ENCODE measurements at places on chromosomes 6 and 20. TPM values are rescaled to one million over a fixed set of nuclear protein-coding genes. Genes with fewer than 3 reads are reported as not detected.
A peak's percentile ranks its signal among the peaks of the same experiment; 100 is the strongest.

GRCh38 chr20:50821994-50822393, 27.1 kb downstream of the BCAS4 start:
- H3K4me3 ChIP-seq: no peak overlapping the region
- H3K27ac ChIP-seq: no peak overlapping the region
- no peaks in the 10 kb centered on the region for H3K36me3 ChIP-seq
- H3K27me3 ChIP-seq: no peaks in the 10 kb centered on the region
- no peak for DNase-seq

DNA sequence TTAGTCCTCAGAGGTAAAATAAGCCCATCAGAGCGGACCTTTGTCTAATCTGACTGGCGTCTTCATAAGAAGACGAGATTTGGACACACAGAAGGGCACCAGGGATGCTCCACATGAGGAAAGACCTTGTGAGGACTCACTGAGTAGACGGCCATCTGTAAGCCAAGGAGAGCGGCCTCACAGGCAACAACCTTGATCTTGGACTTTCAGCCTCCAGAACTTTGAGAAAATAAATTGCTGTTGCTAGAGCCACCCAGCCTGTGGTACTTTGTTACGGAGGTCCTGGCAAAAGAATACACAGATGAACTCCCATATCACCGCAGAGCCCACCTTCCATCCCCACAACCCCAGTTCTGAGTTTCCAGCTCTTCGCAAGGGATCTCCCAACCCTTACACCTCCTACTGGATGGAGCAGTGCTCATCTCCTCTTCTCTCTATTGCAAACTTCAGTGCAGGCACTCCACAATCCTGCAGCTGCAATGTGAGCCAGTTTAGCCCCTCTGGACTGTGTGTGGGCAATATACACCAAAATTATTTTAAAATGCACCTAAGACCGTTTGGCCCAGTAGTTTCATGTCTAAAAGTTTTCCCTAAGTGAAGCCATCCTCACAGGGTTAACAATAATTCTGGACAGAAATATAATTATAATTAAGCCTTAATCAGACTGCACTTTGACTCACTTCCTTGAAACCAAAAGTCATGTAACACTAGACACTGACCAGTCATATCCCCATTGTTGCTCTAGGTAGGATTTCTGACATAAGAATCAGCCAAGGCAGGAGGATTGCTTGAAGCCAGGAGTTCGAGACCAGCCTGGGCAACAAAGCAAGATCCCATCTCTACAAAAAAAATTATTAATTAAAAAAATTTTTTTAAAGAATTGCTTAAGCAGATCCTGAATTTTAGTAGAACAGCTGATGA, 8.8 kb upstream of the TRIM31 start:
- no peaks in the 10 kb centered on the region for H3K27me3 ChIP-seq
- no peaks in the 10 kb centered on the region for H3K4me1 ChIP-seq
- H3K4me3 ChIP-seq: no peak overlapping the region
- H3K36me3 ChIP-seq: no peaks in the 10 kb centered on the region
- DNase-seq: no peak

Gene RBPJL
- total RNA-seq: not detected

Gene STX11
- 6.5 TPM for total RNA-seq

GRCh38 chr6:5285526-5285925, 24.2 kb downstream of the FARS2 start:
- no peaks in the 10 kb centered on the region for H3K36me3 ChIP-seq
- H3K27me3 ChIP-seq: no peaks in the 10 kb centered on the region
- no peaks in the 10 kb centered on the region for H3K4me1 ChIP-seq
- H3K4me3 ChIP-seq: no peak overlapping the region
- no peak overlapping the region for H3K27ac ChIP-seq

GRCh38 chr6:44269178-44269920, 901 bp upstream of the TMEM151B start:
- H3K4me3 ChIP-seq: no peak overlapping the region
- H3K36me3 ChIP-seq: no peaks in the 10 kb centered on the region
- H3K27me3 ChIP-seq: no peaks in the 10 kb centered on the region
- no peak overlapping the region for H3K27ac ChIP-seq
- H3K4me1 ChIP-seq: no peaks in the 10 kb centered on the region

Gene POPDC3
- total RNA-seq: not detected

Gene RSPH4A
- total RNA-seq: 0.68 TPM

DNA sequence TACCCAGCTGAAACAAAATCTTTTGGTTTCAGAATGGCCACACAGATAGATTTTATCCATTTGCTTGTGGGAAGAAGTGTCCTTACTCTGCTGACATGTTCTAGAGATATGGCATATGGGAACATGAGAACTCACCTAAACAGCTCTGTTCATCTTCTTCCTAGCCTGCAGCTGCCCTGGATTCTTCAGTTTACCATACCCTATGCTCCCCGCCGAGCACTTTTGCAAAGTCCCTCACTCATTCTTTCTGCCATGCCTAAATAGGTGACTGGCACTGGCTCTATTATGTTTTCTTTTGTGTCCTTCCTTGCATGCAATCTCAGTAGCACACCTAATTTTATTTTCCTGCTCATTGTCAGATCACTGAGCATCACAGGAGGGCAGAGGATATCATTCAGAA, 293.7 kb upstream of the RSPO3 start:
- no peaks in the 10 kb centered on the region for H3K4me1 ChIP-seq
- no peaks in the 10 kb centered on the region for H3K36me3 ChIP-seq
- no peak overlapping the region for H3K4me3 ChIP-seq
- H3K27ac ChIP-seq: no peak overlapping the region
- DNase-seq: no peak

Gene PI3
- not detected for total RNA-seq

DNA sequence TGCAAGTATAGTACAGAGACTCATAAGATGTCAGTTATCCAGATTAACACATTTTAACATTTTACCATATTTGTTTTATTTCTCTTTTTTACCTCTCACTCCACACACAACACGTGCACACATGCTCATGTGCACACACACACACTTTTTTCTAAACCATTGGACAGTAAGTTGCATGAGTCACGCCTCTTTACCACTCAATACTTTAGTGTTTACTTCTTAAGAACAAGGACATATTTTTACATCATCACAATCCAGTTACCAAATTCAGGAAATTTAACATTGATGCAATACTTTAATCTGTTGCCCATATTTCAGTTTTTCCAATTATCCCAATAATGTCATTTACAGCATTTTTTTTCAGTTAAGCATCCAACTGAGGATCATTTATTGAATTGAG, 109.0 kb downstream of the RIN2 start:
- no peak for DNase-seq
- H3K4me1 ChIP-seq: no peaks in the 10 kb centered on the region
- H3K27me3 ChIP-seq: no peaks in the 10 kb centered on the region
- H3K27ac ChIP-seq: no peak overlapping the region
- H3K36me3 ChIP-seq: no peaks in the 10 kb centered on the region

GRCh38 chr6:152167641-152168603, 360.4 kb downstream of the ESR1 start:
- no peaks in the 10 kb centered on the region for H3K4me1 ChIP-seq
- H3K27me3 ChIP-seq: no peaks in the 10 kb centered on the region
- no peak overlapping the region for H3K4me3 ChIP-seq
- H3K36me3 ChIP-seq: peaks cover 4% of the 10 kb centered on the region

- H3K4me1 ChIP-seq: peaks cover 2% of the 10 kb centered on the region
- H3K36me3 ChIP-seq: no peaks in the 10 kb centered on the region
- no peak overlapping the region for H3K4me3 ChIP-seq
- H3K27ac ChIP-seq: no peak overlapping the region
These were observed 56.7 kb downstream of the NT5E start for GRCh38 chr6:85506441-85507093.

- H3K4me1 ChIP-seq: no peaks in the 10 kb centered on the region
- no peaks in the 10 kb centered on the region for H3K36me3 ChIP-seq
- no peak for DNase-seq
- no peaks in the 10 kb centered on the region for H3K27me3 ChIP-seq
These were observed 17.0 kb upstream of the KIF13A start for GRCh38 chr6:18004256-18004985.

Gene FRS3
- total RNA-seq: 3.7 TPM

Gene BPI
- total RNA-seq: 0.51 TPM

- H3K27me3 ChIP-seq: no peaks in the 10 kb centered on the region
- no peak overlapping the region for H3K4me3 ChIP-seq
- no peak overlapping the region for H3K27ac ChIP-seq
- peak; percentile 91 for DNase-seq
These were observed 2.9 kb downstream of the EEF1A2 start for GRCh38 chr20:63495741-63496595.

DNA sequence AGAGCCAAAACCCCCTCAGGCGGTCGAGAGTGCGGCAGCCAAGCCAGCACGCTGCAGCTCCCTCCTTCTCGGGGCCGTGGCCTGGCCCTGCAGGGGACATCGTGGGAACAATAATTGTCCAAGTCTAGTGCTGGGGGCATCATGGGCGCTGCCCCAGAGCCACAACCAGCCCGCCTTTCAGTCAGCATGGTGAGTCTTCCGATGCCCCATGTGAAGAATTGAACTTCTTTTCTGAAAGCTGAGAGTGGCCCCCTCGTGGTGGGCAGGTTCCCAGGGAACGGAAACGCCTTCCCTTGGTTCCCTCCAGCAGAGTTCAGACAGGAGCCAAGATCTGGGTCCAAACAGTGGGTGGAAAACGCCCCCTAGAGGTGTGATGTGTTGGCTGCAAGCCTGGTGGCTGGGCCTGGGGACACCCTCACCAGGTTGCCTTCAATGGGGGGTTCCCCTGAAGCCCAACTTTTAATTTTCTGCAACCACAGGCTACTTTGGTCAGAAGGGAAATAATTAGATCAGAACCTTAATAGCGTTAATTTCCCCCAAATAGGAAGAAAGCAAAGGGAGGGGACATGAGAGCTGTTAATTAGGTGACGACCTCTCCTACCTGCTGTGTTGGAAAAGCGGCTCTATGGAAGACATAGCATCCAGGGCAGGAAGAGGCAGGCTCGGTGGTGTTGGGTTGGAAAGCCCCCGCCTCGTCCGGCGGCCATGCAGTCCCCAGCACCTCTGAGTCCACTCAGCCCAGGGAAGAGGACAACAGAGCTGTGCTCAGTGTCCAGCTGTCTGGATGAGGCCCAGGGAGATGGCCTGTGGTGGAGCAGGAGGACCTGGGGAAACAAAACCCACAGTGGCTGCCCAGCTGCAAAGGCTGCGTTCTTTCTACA, 4.7 kb upstream of the MRGBP start:
- H3K27me3 ChIP-seq: no peaks in the 10 kb centered on the region
- DNase-seq: peak; percentile 82
- no peaks in the 10 kb centered on the region for H3K36me3 ChIP-seq
- H3K4me1 ChIP-seq: no peaks in the 10 kb centered on the region
- no peak overlapping the region for H3K27ac ChIP-seq

Gene SMLR1
- total RNA-seq: not detected

DNA sequence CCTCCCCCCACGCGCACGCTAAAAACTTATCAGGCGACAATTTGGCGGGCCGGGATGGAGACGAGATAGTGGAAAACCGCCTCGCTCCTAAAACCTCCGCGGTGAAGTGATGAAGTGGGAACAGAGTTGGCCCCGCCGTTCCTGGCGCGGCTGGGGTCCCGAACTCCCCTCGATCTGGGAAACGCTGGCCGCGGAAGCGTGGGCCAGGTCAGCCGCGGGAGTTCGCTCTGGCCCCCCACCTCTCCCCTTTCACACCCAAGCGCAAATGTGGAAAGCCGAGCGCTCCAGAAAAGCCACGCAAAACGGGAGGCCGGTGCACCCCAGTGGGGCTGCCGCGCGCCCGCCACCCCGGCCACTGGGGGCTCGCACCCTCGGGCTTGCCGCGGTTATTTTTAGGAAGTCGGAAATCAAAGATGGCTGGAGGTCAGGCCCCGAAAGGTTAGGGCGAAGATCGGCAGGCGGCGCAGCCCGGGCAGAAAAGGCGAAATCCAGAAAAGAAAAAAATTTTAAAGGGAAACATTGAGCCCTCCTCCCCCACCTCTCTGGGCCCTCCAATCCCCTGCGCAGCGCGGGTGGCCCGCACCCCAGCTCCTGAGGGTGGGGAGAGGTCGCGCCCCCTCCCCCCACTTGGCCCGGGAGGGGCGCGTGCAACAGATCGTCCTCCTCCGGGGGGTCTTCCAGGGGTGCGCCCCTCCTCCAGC, 1.0 kb downstream of the SALL4 start:
- no peaks in the 10 kb centered on the region for H3K36me3 ChIP-seq
- H3K4me1 ChIP-seq: no peaks in the 10 kb centered on the region
- no peaks in the 10 kb centered on the region for H3K27me3 ChIP-seq
- DNase-seq: no peak
- H3K27ac ChIP-seq: no peak overlapping the region

Gene SLC22A2
- total RNA-seq: 1.1 TPM

GRCh38 chr20:50189681-50190250, 864 bp upstream of the CEBPB start:
- no peak overlapping the region for H3K27ac ChIP-seq
- no peaks in the 10 kb centered on the region for H3K27me3 ChIP-seq
- H3K4me3 ChIP-seq: no peak overlapping the region
- DNase-seq: peak; percentile 73
- no peaks in the 10 kb centered on the region for H3K4me1 ChIP-seq

- no peaks in the 10 kb centered on the region for H3K27me3 ChIP-seq
- H3K4me1 ChIP-seq: no peaks in the 10 kb centered on the region
- H3K36me3 ChIP-seq: no peaks in the 10 kb centered on the region
- H3K4me3 ChIP-seq: no peak overlapping the region
These were observed 256.3 kb downstream of the ERMARD start for GRCh38 chr6:170007468-170008293.

GRCh38 chr6:138393871-138394783, 9.9 kb upstream of the HEBP2 start:
- no peaks in the 10 kb centered on the region for H3K36me3 ChIP-seq
- no peaks in the 10 kb centered on the region for H3K27me3 ChIP-seq
- no peak for DNase-seq
- no peak overlapping the region for H3K4me3 ChIP-seq

DNA sequence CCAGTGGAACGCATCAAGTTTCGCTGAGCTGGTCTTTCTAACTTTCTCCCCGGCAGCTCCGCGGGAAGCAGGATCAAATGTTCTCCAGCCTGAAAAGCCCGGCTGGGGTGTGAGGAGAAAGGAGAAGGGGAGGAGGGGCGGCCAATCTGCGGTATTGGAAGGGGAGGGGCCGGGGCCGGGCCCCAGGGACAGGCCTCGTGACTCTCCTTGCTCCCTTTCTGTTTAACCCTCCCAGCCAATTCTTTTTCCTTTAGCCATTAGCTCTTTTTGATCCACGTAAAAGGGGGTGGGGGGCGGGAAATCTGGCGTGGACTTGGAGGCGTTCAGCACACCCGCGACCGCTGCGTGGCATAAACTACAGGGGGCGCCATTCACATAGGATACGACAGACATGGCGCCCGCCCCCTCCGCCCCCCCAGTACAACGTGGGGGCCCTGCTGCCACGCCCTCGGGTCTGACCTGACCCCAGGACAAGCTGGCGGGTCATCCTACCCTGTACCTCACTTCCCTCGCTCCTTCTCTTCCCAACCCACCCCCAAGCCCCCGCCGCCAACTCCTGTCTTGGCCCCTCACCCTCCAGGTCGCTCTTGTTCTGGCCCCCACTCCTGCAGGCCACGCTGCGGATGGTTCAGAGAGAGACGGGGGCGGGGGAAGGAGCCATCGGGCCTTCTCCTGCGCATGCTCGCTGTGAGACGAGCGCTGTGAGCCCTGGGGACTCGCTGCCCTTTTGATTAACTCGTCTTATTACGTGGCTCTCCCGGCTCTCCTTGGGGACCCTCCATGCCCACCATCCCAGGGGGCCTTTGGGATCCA, 7.8 kb upstream of the MDGA1 start:
- H3K27me3 ChIP-seq: no peaks in the 10 kb centered on the region
- no peaks in the 10 kb centered on the region for H3K4me1 ChIP-seq
- peak; percentile 91 for DNase-seq
- no peaks in the 10 kb centered on the region for H3K36me3 ChIP-seq

- no peak for DNase-seq
- no peaks in the 10 kb centered on the region for H3K36me3 ChIP-seq
- no peak overlapping the region for H3K4me3 ChIP-seq
- H3K27me3 ChIP-seq: no peaks in the 10 kb centered on the region
- H3K4me1 ChIP-seq: peaks cover 7% of the 10 kb centered on the region
- no peak overlapping the region for H3K27ac ChIP-seq
These were observed 63.8 kb downstream of the TPD52L1 start for GRCh38 chr6:125217369-125217768.

Data from aorta (tissue), 5 donors.